Uterus (tissue), 4 donors: ENCODE measurements at places on chromosomes 2 and 18. TPM values are rescaled to one million over a fixed set of nuclear protein-coding genes. Genes with fewer than 3 reads are reported as not detected.

DNA sequence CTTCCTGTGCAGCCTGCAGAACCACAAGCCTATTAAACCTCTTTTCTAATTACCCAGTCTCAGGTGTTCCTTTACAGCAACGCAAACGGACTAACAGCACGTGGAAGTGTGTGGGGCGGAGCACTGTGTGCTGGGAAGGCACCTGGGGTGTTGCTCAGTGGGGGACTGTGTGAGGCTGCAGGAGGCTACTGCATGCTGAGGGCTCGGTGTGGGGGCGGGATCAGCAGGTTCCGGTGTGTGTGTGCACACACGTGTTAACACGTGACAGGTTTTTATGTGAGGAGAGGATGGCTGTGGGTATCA, 58.9 kb downstream of the ANKMY1 start:
- DNase-seq: no peak

GRCh38 chr2:132923787-132924186, 253.8 kb upstream of the LYPD1 start:
- peak; percentile 38 for DNase-seq

- no peak for DNase-seq
Measured at GRCh38 chr2:104849618-104850141, 4.2 kb upstream of the POU3F3 start.

DNA sequence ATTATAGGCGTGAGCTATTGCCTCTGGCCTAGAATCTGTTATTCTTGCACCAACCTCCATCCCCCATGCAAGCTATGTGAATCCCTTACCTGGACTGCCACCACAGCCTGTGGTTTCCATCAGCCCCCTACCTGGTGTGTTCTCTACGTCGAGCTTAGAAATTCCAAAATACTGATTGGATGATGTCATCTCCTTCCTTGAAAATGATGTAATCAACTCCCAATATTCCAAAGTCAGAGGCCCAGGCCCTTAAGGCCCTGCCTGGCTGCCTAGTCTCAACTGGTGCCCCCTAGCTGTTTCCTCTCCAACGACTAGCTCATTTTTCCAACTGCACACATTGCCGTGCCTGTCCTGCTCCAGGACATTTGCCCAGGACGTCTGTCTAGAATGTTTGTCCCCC, 41.3 kb upstream of the GBX2 start:
- DNase-seq: no peak

Gene MRPL33
- total RNA-seq: 404 TPM

Gene TANC1
- total RNA-seq: 34.7 TPM

DNA sequence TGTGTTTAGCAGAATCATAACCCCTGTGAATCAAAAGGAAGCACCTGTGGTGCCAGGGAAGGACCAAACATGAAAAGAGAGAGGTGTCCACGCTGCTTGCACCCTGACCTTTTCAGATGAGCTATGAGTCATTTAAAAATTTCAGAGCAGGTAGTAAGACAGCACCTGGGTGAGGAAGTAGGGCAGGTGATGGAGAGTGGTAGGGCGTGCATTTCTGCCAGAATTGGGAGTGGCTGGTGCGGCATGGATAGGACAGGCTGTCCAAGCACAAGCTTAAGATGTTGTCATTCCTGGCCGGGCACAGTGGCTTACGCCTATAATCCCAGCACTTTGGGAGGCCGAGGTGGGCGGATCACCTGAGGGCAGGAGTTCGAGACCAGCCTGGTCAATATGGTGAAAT, 36.8 kb downstream of the NPAS2 start:
- no peak for DNase-seq

- no peak for DNase-seq
Measured at GRCh38 chr18:57150828-57151227, 3.9 kb downstream of the BOD1L2 start.

GRCh38 chr18:58770601-58771000, 94.1 kb upstream of the ZNF532 start:
- DNase-seq: no peak

Gene PLGLB1
- total RNA-seq: not detected

Gene FAM110C
- total RNA-seq: 11.9 TPM

Gene LCT
- not detected for total RNA-seq

- DNase-seq: no peak
Measured at GRCh38 chr2:166230724-166231070, 102.9 kb upstream of the SCN1A start.
